LNCaP clone FGC (cell line): ENCODE measurements at places on chromosomes 1 and 21.

- DNase-seq, result no peak
Measured at GRCh38 chr21:29649406-29649814, 290.4 kb downstream of the GRIK1 start.

DNA sequence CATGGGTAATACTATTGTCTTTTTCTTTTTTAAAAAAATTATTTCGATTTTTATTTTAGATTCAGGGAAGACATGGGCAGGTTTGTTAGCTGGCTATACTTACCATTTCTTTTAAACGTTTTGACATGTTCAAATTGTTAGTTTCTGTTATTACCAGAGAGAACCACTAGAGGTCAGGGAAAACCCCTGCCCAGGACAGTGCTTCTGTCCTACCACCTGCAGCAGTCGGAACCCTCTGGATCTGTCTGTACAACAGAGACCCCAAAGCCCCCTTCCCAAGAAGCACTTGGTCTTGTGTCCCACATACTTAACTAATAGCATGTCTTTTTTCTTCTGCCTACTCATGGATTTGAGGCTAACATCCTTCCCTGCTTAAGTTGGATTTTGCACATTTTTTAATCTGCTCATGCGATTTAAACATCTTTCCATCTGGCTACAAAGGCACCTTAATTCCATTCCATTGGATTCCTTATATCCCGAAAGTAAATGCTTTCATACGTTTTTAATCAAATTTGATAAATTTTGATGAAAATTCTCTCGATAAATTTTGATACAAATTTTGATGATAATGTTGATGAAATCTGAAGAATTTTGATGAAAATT lies 10.0 kb upstream of the C1orf115 start:
- DNase-seq, result no peak

DNA sequence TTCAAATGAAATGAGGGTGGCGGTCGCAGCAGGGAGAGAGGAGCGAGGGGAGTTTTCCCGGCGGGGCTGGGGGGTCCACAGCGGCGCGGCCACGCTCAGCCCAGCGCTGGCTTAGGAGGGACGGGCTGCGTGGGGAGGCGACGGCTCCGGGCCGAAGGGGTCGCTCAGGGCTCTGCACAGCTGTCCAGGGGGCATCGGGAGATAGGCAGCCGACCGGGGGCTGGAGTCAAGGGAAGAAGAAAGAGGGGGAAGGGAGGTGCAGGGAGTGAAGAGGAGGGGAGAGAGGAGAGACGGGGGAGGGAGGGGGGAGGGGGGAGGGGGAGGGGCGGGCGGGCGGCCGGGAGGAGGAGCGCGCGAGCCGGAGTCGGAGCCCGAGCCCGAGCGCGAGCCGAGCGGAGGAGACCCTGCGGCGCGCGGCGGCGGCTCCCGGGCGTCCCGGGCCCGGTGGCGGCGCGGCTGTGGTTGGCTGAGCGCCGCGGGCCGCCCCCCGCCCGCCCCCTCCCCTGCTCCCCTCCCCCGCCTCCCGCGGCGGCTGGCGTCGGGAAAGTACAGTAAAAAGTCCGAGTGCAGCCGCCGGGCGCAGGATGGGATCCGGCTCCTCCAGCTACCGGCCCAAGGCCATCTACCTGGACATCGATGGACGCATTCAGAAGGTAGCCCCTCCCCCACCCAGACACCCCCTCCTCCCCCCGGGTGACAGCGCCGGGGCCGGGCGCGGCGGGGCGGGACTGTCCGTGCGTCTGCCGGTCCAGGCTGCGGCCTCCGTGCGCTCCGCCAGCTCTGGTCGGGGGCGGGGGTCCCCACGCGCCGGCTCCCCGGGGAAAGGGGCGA lies at the start of gene PDE9A:
Gene PDE9A, plus strand, starts transcription at position 391 of the 831 bp plus-strand sequence. Its CDS starts 194 bp downstream, at position 585.
- DNase-seq, result no peak

DNA sequence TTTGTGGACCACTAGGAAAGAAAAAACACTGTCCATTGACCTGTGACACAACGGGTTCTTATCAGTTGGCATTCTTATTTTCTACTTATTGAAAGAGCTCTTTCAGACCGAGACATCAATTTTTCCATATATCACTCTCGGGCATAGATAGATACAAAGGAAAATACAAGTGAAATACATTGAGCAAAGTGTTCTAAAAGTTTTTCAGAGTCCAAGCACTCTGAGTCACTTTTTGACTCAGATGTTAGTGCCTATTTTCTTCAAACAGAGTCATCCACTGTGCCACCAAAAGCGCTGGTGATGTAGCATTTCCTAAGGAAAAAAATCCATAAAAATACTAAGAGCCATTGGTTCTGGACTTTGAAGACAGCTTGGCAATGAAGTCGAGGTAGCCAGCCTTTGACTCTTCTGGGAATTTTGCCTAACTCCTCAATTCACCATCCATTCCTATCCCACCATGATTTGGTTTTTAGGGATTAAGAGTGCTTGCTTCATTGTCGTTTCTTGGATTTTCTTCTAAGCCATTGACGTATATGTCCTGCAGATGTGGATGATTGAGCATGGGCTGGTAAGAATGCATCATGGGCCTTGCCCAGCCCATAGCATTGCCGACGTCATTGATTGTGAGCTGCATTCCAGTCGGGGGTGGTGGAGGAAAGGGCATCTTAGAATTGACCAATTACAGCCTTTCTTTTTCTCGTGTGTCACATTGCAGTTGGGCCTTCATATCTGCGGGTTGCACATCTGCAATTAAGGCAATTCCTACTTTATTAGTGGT lies 10.6 kb downstream of the GALNT2 start:
- no peak for DNase-seq

DNA sequence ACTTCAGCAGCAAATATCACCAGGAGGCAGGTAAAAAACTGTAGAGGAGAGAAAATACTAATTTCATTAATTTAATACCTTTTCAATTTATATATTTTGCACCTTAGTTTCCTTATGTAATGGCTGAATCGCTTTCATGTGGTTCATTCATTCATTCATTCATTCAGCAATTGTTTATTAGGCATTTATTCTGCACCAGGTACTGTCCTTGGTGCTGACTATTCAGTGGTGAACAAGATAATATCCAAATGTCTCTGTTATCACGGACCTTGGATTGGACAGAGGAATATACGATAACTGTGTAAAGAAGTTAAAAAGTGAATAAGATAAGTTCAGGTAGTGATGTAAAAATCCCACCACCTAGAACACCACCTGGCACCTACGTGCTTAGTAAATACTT lies 28.8 kb downstream of the TSPAN2 start:
- no peak for DNase-seq

DNA sequence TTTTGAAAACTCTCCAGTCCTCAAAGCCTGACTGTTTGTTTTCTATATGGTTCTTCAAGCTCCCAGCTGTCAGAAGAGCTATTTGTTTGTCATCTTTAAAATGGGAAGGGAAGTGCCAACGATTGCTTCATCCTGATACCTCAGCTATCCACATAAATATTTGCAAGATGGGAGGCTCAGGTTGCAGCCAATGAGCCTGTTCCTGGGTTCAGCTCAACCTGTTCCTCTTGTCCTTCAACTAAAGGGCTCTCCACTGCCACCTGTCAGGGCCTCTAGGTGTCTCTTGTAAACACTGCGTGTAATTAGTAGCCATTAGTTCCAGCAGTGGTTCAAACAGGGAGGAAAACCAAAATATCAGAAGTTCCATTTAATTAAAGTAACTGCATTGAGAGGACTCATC lies 445.1 kb downstream of the AJAP1 start:
- DNase-seq, result peak; percentile 92

- no peak for DNase-seq
Measured at GRCh38 chr1:3007298-3008147, 13.7 kb upstream of the ACTRT2 start.

GRCh38 chr1:236868625-236869467 lies 73.8 kb downstream of the MTR start:
- DNase-seq, result no peak
